Tracheal epithelial cell (primary cell): ENCODE measurements at places on chromosomes 7 and 10. TPM values are rescaled to one million over a fixed set of nuclear protein-coding genes. Genes with fewer than 3 reads are reported as not detected.

PRSS1 gene
- total RNA-seq, result not detected in 2 replicates

KLLN gene
- 0.24 and 0.64 TPM in 2 replicates for total RNA-seq

EGR2 gene
- total RNA-seq, result under 0.01 TPM in 1 of 2 replicates, not detected in the other

DPP6 gene
- not detected in 2 replicates for total RNA-seq

SEMA4G gene
- 0.21 and 0.96 TPM in 2 replicates for total RNA-seq

NANOS1 gene
- total RNA-seq, result 0.64 and 1.7 TPM in 2 replicates

SHH gene
- 0.21 and 0.72 TPM in 2 replicates for total RNA-seq

TMEM196 gene
- total RNA-seq, result under 0.01 TPM in 1 of 2 replicates, not detected in the other

STRIP2 gene
- 12.3 and 12.4 TPM in 2 replicates for total RNA-seq

SEMA3D gene
- total RNA-seq, result 0.64 TPM in 1 of 2 replicates, not detected in the other

TEX36 gene
- not detected in 2 replicates for total RNA-seq

CC2D2B gene
- not detected in 2 replicates for total RNA-seq

ARPC1B gene
- 356 and 357 TPM in 2 replicates for total RNA-seq

PARD3 gene
- total RNA-seq, result 105 and 126 TPM in 2 replicates

PPP1R17 gene
- not detected in 2 replicates for total RNA-seq

ELN gene
- not detected in 2 replicates for total RNA-seq

CPA2 gene
- 0.43 TPM in 1 of 2 replicates, not detected in the other for total RNA-seq

GNGT1 gene
- total RNA-seq, result not detected in 2 replicates

INTS15 gene
- 7.5 and 8.3 TPM in 2 replicates for total RNA-seq

PRR15 gene
- total RNA-seq, result 1.3 and 3.9 TPM in 2 replicates

MNX1 gene
- total RNA-seq, result 0.24 TPM in 1 of 2 replicates, not detected in the other

DKK1 gene
- 11.9 and 13.5 TPM in 2 replicates for total RNA-seq

SLC18A3 gene
- total RNA-seq, result not detected in 2 replicates

ZNF736 gene
- total RNA-seq, result 3.2 and 11.6 TPM in 2 replicates

TBATA gene
- total RNA-seq, result not detected in 2 replicates
